ENCODE measurements at places on chromosomes 3 and 15.

- DNase-seq = peak; percentile 59
Observed at GRCh38 chr3:124886168-124887056, 753 bp downstream of the ITGB5 start.

DNA sequence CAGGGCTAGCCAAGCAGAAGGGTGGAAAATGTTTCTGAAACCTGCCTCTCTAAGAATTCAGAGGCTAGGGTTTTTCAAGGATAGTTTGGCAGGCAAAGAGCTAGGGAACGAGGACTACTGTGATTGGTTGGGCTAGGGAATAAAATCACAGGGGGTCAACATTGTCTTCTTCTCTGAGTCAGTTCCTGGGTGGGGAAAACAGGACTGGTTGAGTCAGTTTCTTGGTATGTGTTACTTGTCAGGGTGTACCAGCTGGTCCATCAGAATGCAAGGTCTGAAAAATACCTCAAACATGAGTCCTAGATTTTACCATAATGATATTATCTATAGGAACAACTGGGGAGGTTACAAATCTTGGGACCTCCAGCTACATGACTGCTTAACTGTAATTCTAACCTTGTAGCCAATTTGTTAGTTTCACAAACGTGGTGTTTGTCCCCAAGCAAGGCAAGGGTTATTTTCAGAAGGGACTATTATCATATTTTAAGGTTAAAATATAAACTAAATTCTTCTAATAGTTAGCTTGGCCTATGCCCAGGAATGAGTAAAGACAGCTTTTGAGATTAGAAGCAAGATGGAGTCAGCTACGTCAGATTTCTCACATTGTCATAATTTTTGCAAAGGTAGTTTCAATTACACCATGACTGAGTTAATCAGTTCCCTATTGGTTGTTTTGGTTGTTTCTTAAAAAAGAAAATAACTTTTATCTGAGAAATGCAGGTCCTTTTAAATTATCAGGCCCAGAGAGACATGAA lies 231.5 kb downstream of the ALCAM start:
- DNase-seq = no peak

- DNase-seq = no peak
Observed at GRCh38 chr15:73028031-73028430, 24.2 kb upstream of the NEO1 start.

GRCh38 chr3:28986922-28987321 lies 293.9 kb upstream of the RBMS3 start:
- DNase-seq = no peak

GRCh38 chr15:61037031-61037430 lies 192.1 kb downstream of the RORA start:
- DNase-seq = no peak

- no peak for DNase-seq
Observed at GRCh38 chr3:10912786-10913185, 79.8 kb upstream of the SLC6A1 start.

GRCh38 chr3:55489798-55490132 lies 2.7 kb upstream of the WNT5A start:
- no peak for DNase-seq

- peak; percentile 87 for DNase-seq
Observed at GRCh38 chr3:150740733-150741496, 22.1 kb downstream of the SIAH2 start.

DNA sequence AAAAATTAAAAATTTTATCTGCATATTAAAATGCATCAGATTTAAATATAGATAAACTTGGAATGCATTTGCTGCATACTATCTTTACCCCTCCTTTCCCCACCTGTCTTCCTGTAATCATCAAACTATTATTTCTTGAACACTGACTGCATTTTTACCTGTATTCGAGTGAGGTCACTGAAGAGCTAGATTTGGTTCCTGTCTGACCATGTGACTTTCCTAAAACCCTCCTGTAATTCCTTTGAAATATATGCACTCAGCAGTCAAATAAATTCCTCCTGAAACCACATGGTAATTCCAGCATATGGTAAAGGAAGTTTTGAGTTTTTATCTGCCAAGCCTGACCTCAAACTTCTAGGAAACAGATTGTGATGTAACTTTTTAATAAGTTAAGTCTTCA lies 445.6 kb upstream of the FRG2C start:
- no peak for DNase-seq

GRCh38 chr3:129263161-129263910 lies 13.9 kb downstream of the COPG1 start:
- DNase-seq = no peak

DNA sequence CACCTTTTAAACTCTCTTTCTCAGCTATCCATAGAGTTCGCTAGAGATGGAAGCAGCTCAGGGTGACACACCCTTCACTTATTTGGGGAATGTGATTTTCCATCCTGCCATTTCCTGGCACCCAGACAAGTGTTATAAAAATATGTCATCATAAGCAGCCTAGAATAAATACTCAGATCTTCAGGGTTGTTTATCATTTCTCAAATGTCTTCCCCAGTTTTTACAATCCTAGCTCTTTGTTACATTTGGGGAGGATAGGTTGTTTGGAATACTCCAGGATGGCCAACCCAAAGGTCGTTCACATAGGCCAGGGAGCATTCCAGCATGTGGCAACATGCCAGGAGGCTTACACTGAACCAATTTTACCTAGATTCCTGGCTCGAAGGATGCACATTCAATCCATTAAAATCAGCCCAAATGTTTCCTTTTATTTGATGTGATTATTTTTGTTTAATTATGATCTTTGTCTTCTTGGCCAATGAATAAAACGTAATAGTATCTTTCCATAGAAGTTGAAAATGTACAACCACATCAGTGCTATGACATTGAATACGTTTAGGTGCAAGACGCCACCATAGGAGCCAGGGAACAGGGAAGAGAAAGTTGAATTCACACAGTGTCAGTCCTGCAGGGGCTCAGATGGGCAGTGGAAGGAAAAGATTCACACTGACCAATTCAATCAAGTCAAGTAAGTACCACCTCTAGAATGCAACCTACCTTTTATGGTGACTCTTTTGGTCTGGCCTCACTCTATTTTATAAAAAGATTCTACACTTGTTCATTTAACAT lies 537.7 kb upstream of the MDFIC2 start:
- DNase-seq = peak; percentile 53

GRCh38 chr3:18586076-18586475 lies 160.9 kb upstream of the SATB1 start:
- no peak for DNase-seq

- DNase-seq = peak; percentile 14
Observed at GRCh38 chr3:50737906-50738598, 63.3 kb downstream of the DOCK3 start.

DNA sequence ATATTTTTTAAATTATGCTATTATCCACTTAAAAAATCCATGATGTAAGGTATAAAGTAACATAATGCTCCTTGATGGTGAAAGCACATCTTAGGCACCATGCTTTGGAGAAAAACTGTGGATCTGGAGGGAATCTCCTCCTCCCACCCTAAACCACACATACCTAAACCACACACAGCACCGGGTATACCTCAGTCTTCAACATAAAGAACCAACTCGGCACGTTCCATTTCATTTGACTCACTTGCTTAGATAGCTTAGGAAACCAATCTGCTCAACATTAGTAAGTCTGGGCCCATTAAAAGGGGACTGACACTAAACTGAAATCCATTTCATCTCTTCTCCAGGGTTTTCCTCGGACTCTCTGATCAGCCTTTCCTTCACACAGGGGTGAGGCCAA lies 945.7 kb upstream of the CFAP20DC start:
- DNase-seq = no peak

- DNase-seq = no peak
Observed at GRCh38 chr15:61225614-61226013, 3.5 kb downstream of the RORA start.

- DNase-seq = peak; percentile 46
Observed at GRCh38 chr15:90063770-90064247, 38.5 kb downstream of the IDH2 start.

GRCh38 chr3:41836360-41837134 lies 125.4 kb downstream of the ULK4 start:
- DNase-seq = no peak

GRCh38 chr3:167835953-167836352 lies 100.4 kb downstream of the SERPINI1 start:
- no peak for DNase-seq

DNA sequence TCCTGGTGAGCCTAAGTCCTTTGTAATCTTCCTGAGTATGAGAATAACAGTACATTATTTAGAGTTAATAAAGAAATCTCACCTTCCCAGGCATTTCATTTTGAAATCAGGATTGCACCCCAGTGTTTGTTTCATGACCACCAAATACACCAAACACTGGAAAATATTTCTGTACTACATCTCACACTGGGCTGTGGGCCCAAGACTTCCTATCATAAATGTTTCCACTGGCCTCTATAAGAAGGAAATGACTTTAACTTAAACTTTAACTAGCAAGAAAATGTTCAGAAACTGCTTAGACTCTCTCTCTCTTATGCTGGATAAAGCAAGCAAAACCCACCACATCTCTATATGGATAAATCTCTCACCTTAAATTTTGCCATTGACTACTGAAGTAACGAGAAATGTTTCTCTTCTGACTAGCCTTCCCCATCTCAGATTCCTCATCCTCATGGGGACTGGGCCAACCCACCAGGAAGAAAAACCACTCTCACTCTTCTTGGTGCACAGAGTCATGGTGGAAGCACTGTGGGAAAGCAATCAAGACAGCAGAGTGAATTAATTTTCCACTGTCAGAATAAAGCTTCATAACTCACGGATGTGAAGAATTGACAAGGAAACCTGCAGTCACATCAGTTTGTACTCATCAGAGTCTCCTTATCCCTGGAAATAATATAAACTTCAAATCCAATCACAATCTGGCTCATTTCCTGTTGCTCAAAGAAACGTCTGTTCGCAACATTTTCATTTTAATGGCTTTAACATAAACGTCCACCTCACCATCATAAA lies 859.6 kb downstream of the EPHA3 start:
- no peak for DNase-seq

DNA sequence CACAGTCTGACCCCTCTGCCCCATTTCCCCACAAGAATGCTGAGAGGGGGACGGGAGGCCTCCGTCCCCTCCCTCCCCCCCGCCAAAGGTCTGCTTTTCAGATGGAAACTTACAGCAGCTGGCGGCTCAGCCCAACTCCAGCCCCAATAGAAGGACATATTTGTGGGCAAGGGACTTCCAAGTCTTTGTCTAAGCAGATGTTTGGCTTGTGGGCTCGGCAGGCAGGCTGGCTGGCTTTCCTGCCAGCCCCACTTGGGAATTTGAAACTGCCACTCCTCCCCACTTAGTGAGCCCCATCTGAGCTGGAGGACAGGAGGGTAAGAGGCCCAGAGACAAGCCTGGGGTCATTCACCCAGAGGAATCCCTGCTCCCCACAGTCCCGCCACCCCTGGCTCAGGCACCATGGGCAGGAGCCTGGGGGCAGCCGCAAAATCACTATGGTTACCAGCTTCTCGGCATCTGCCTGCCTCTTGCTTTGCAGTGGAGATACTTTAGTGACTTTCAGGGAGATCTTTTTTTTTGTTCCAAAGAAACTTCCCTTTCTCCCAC lies 53.6 kb downstream of the LMCD1 start:
- no peak for DNase-seq

- no peak for DNase-seq
Observed at GRCh38 chr3:115537669-115538068, 85.6 kb upstream of the GAP43 start.

DNA sequence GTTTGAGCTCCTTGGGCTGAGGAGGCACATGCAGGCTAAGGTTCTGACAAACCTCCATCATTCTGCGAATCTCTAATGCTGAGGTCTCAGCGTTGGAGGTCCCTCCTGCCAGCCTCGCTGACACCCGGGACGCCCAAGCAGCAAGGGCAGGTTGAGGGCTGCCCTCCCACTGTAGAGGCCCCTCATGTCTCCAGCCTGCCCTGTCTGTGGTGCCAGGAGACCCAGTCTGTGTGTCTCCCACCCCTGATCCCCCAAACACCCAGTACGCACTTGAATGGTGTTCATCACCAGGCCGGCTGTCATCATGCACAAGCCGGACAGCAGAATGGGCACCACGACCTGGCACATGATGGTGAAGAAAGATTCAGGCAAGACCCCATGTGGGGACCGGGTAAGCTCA lies 27.8 kb downstream of the SLC41A3 start:
- no peak for DNase-seq

- no peak for DNase-seq
Observed at GRCh38 chr3:169512991-169513390, 150.5 kb downstream of the MECOM start.

GRCh38 chr3:76436894-76437293 lies 603.0 kb upstream of the ROBO2 start:
- DNase-seq = no peak

DNA sequence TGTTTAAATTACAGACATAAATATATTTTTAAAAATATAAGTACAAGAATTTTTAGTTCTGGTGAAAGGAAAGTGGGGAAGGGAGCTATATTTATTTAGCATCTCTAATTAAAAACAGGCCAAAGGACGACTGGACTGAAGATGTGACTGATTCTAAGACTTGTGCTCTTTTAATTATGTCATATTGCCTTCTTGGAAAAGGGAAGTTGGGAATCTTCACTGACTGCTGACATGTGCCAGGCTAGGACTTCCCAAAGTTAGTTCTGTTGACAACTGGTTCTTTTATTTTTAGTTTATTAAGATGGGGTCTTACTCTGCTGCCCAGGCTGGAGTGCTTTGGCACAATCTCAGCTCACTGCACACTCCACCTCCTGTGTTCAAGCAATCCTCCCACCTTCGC lies 13.5 kb downstream of the CNOT10 start:
- no peak for DNase-seq

- no peak for DNase-seq
Observed at GRCh38 chr3:54322354-54322753, 200.0 kb downstream of the CACNA2D3 start.

DNA sequence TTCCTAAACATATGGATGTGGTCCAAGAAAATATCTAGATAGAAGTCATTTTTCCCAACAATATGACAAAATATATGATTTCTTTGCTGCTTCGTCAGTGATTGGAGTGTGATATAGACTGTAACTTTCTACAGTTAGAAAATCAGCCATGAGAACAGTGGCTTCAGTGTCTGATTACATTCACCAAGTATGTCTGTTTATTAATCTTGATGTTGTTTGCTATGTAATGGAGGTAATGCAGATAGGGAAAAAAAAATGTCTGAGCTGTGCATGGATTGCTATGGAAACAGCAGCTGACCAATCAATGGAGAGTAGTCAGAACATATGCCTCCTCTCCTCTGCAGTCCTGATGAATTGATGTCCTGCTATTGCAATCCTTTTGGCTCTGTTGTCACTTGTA lies 72.3 kb upstream of the GAP43 start:
- no peak for DNase-seq

- peak; percentile 64 for DNase-seq
Observed at GRCh38 chr15:33278816-33279612, 31.8 kb upstream of the RYR3 start.

DNA sequence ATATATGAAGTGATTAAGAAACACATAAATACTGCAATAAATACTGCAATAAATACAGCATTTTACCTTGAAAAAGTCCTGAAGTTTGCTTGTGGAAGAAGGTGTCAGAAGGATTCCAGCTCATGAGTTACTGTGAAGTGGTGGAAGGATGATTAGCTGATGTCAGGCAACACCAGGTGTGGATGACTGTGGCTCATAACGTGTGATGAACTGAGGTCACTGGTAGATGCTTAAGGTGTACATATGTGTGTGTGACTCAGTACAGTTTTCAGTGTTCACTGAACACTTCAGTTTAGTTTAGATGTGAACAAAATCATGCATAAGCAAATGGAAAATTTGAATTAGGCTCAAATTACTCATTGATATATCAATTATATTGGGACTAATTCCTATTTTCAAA lies 1045.0 kb downstream of the NTRK3 start:
- DNase-seq = no peak

All from adrenal gland (tissue), 19 donors.